NCI-H1930 (cell line): ENCODE measurements at places on chromosomes 3 and 15.
A peak's percentile ranks its signal among the peaks of the same experiment; 100 is the strongest.

- no peak for DNase-seq
These were observed 41.4 kb downstream of the MUC20 start for GRCh38 chr3:195762249-195762585.

- DNase-seq: peak; percentile 37
These were observed 38.7 kb downstream of the GUCA1C start for GRCh38 chr3:108914774-108915641.

- no peak for DNase-seq
These were observed 46.1 kb downstream of the PLXNA1 start for GRCh38 chr3:127028781-127029657.

DNA sequence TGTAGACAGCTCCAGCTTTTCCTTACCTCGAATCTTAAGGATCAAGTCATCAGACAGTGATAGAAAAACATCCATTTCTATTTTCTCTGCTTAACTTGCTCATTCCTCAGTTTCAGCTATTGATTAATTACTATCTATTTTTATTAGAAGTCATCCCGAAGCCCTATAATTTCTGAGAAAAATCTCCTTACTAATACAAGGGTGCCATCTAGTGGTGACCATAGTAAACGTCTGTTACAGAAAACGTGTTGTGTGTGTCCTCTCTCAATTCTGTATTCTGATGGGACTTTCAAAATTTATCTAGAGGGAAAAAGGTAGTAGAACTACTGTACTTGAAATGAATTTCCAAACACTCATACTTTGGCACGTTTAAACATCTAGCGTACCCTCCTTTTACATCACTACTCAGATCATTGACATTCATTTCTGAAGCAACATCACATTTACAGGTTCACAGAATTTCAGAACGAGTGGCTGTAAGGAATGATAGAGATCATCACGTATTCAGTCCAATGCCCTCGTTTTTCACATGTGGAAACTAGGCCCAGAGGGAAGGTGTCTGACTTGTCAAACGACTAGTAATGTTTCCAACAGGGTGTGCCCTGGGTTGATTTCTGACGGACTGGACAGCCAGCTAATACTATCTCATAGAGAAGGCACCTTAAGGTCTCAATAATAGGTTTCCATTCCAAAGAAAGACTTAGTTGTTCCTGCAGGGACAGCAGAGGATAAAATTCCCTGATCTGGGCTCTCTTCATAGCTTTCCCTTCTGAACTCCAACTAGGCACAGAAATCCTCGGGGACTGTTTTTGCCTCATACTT is 25.6 kb downstream of the HACD2 start:
- DNase-seq: no peak

GRCh38 chr15:53260647-53261046 is 470.5 kb upstream of the ONECUT1 start:
- DNase-seq: no peak

DNA sequence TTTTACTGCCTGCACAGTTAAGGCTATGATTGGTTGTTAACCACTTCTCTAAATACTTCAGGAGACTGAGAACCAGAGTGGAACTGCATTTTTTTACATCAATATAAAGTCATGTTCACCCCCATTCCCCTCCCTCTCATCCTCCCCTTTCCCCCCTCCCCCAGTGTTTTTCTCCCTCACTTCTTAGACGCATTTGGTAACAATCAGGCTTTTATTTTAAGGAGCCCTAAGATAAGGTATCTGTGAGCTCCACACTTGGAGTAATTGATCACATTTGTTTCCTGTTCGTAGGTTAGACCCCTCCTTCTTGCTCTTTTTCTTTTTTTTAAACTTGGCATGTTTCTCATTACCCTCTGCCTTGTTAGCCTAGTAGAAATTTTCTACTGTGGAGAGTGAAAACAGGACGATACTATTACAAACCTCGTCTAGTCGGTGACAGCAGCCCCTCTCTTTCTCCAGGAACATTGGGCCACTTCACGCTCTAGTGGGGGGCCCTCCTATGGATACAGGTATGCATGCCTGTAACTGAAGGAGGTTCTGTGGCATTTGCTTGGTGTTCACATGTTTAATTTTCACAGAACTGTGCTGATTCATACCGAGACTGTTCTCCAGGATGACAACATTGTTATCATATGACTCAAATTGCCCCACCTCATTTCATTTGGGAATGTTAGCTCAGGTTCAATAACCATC is 314.4 kb downstream of the MECOM start:
- no peak for DNase-seq

GRCh38 chr3:28476194-28476593 is 127.6 kb upstream of the AZI2 start:
- no peak for DNase-seq

GRCh38 chr15:101349047-101349951 is 54.3 kb upstream of the SNRPA1 start:
- no peak for DNase-seq

DNA sequence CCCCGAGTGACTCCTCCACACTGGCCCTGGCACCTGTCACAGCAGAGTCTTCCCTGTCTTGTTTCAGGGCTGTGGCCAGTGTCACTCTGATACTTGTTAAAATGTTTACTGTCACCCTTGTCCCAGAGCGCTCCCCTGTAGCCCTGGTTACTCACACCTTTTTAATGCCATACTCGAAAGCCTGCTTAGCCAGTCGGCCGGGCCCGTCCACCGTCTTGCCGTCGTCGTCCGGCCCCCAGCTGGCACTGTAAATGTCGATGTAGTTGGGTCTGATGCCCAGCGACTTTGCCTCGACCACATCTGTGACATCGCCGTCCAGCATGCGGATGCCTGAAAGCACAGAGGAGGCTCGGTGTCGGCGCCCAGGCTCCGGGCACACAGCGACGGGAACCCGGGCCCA is 91.3 kb downstream of the PCSK6 start:
- no peak for DNase-seq

GRCh38 chr3:150158943-150159625 is 188.4 kb upstream of the PFN2 start:
- no peak for DNase-seq

- no peak for DNase-seq
These were observed 110.8 kb downstream of the PLCL2 start for GRCh38 chr3:16995601-16996000.

DNA sequence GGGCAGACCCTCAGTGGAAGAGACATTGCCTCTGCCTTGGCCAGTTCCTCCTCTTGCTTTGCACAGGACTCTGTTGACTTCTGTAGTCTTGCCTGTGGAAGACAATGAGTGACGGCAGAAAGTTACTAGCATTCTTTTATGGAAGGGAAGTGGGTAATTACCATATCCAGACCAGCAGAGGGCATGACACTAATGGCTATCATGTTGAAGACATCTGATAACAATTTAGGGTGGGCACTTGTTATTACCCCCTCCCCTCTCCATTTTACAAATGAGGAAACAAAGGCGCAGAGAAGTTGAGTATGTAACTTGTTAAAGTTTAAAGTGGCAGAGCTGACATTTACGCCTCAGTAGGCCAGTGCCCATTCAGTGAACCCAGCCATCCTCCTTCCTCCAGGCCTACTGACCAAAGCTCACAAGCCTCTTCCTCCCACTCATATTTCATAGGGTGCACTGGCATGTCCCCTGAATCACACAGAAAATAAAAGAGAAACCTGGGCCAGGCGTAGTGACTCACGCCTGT is 48.2 kb upstream of the FMN1 start:
- DNase-seq: no peak

GRCh38 chr3:56954125-56954524 is 106.3 kb upstream of the SPATA12 start:
- no peak for DNase-seq

GRCh38 chr15:70348226-70348543 is 250.5 kb upstream of the TLE3 start:
- DNase-seq: no peak

GRCh38 chr3:188947401-188948280 is 224.1 kb upstream of the TPRG1 start:
- DNase-seq: peak; percentile 51

DNA sequence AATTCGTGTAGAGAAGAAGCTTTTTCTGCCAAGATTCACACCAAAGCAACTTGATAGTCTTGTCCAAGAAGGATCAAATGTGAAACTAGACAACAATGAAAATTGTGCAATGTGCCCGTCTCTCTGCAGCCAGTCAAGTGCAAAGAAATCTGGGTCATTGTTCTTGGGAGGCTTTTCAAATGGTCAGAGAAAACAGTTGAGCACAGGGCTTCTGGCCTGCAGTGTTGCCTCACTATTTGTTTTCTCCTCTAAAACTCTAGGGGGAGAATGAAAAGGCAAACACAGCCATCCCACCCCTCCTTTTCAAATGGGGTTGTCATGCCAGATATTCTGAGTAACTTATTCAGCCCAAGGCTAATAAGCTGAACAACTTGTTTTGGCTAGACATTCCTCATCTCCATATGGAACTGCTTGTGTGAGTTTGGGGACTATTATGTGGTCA is 417.6 kb upstream of the CDIN1 start:
- no peak for DNase-seq

DNA sequence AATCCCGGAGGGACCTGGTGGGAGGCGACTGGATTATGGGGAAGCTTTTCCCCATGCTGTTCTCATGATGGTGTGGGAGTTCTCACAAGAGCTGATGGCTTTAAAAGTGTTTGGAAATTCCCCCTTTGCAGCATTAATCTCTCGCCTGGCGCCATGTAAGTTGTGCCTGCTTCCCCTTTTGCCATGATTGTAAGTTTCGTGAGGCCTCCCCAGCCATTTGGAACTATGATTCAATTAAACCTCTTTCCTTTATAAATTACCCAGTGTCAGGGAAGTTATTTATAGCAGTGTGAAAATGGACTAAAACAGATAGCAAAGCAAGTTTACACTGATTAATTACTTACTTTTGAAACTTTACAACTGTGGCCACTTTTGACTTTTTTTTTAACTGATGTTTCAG is 10.6 kb upstream of the U2SURP start:
- DNase-seq: no peak

- DNase-seq: no peak
These were observed 4.4 kb downstream of the PRSS50 start for GRCh38 chr3:46713050-46713897.
